Osteocyte (in vitro differentiated cells): ENCODE measurements at places on chromosomes 11 and 22. TPM values are rescaled to one million over a fixed set of nuclear protein-coding genes. Genes with fewer than 3 reads are reported as not detected.
A peak's percentile ranks its signal among the peaks of the same experiment; 100 is the strongest.

GRCh38 chr11:133409799-133410198 is 122.5 kb downstream of the OPCML start:
- no peak overlapping the region for H3K4me3 ChIP-seq
- no peak overlapping the region for H3K27ac ChIP-seq
- no peaks in the 10 kb centered on the region for H3K27me3 ChIP-seq
- no peaks in the 10 kb centered on the region for H3K36me3 ChIP-seq

The MORC2 gene
- total RNA-seq, result 26.9 and 29.1 TPM in 2 replicates

The CCDC82 gene
- 20.8 and 22.2 TPM in 2 replicates for total RNA-seq

GRCh38 chr11:64865286-64866172 is 12.9 kb downstream of the EHD1 start:
- no peak for DNase-seq
- peaks cover 3% of the 10 kb centered on the region for H3K36me3 ChIP-seq
- H3K4me1 ChIP-seq, result peaks cover 69% of the 10 kb centered on the region
- no peak overlapping the region for H3K4me3 ChIP-seq

DNA sequence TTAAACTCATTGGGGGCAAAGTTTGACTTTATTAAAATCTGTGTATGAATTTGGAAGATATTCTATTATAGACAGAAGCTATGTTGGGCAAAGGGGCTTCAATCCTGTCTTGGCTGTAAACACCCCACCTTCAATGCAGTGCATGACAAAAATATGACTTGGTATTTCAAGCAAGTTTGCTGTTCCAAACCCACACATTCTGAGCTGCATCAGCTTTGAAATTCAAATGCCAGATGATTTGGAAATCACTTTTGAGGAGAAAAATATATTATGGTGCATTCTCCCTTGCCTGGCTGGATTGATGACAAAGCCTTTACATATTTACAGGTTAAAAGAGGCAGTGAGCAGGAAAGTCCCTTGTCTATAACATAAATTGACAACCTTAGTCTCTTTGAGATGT is 760.0 kb downstream of the NELL1 start:
- no peak overlapping the region for H3K27ac ChIP-seq
- H3K36me3 ChIP-seq, result no peaks in the 10 kb centered on the region
- no peak overlapping the region for H3K4me3 ChIP-seq
- no peak for DNase-seq
- no peaks in the 10 kb centered on the region for H3K4me1 ChIP-seq

DNA sequence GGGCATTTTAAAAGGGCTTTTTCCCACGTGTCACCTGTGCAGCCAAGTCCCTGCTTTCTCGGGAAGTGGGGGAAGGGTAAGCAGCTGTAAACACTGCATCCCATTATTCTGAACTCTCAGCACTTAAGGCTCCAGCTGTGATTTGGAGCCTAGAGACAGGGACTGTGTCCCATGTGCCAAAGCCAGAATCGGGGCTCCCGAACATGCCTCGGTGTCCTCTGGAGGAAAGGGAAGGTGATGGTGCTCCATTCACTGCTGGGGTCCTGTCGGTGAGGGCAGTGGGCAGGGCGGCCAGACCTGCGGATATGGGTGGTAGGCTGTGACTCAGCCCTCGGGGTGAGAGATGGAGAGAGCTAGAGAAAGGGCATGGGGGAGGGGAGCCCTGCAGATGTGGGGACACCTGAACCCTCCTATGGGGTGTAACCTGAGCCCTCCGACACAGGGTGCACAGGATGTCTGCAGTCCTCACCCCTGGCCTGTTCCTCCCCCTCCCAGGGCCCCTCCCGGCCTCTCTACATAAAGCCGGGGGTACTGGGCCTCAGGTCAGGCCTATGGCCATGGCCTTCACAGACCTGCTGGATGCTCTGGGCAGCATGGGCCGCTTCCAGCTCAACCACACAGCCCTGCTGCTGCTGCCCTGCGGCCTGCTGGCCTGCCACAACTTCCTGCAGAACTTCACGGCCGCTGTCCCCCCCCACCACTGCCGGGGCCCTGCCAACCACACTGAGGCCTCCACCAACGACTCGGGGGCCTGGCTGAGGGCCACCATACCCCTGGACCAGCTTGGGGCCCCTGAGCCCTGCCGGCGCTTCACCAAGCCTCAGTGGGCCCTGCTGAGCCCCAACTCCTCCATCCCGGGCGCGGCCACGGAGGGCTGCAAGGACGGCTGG is 31.8 kb downstream of the CAPN1 start:
- no peaks in the 10 kb centered on the region for H3K27me3 ChIP-seq
- no peak for DNase-seq
- peaks cover 10% of the 10 kb centered on the region for H3K36me3 ChIP-seq
- no peak overlapping the region for H3K4me3 ChIP-seq
- no peak overlapping the region for H3K27ac ChIP-seq
- peaks cover 3% of the 10 kb centered on the region for H3K4me1 ChIP-seq

GRCh38 chr11:11036185-11036847 is 178.5 kb upstream of the ZBED5 start:
- H3K4me3 ChIP-seq, result no peak overlapping the region
- no peaks in the 10 kb centered on the region for H3K36me3 ChIP-seq
- no peak for DNase-seq
- peaks cover 4% of the 10 kb centered on the region for H3K27me3 ChIP-seq

The RTN4RL2 gene
- total RNA-seq, result 0.81 and 0.84 TPM in 2 replicates

DNA sequence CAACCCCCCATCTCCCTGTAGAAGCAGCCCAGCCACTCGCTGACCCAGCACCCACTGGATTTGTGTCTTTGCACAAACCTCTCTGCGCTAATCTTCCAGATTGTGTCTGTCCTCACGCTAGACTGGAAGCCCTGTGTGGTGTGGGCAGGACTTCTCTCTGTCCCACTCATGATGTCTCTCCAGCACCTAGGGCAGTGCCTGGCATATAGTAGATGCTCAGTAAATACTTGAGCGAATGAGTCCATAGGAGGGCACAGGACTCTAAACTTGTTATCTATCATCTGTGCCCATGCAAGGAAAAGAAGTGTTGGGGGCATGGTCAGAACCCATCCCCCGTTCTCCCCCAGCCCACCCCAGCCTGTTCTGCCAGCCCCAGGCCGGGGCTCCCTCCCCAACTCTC is 22.9 kb downstream of the RPL3 start:
- peak overlapping the region; percentile 97 for H3K27ac ChIP-seq
- no peak overlapping the region for H3K4me3 ChIP-seq
- H3K27me3 ChIP-seq, result no peaks in the 10 kb centered on the region
- peaks cover 90% of the 10 kb centered on the region for H3K4me1 ChIP-seq
- no peak for DNase-seq

The MPPED2 gene
- not detected in 2 replicates for total RNA-seq

- H3K36me3 ChIP-seq, result no peaks in the 10 kb centered on the region
- no peak overlapping the region for H3K27ac ChIP-seq
- peaks cover 1% of the 10 kb centered on the region for H3K4me1 ChIP-seq
- no peak for DNase-seq
- H3K27me3 ChIP-seq, result no peaks in the 10 kb centered on the region
Observed at GRCh38 chr22:46415776-46416519, 80.4 kb downstream of the TRMU start.

The DDX25 gene
- total RNA-seq, result not detected in 2 replicates

DNA sequence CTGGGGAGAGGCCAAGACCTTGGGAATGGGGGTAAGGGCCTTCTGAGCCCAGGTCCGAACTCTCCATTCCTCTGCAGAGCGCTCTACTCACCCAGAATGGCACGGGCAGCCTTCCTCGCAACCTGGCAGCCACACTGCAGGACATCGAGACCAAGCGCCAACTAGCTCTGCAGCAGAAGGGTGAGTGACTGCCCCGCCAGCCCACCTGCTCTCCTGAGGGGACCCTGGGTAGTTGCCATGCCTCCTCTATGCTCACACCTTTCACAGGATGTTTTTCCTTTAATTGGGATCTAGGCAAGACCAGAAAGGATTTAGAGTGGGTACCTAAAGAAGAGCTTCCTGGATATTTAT is 35.5 kb downstream of the TREH start:
- no peaks in the 10 kb centered on the region for H3K27me3 ChIP-seq
- H3K27ac ChIP-seq, result no peak overlapping the region
- H3K4me3 ChIP-seq, result no peak overlapping the region
- no peaks in the 10 kb centered on the region for H3K4me1 ChIP-seq
- H3K36me3 ChIP-seq, result peaks cover 47% of the 10 kb centered on the region
- no peak for DNase-seq

The POTEH gene
- not detected in 2 replicates for total RNA-seq

GRCh38 chr11:102610200-102610599 is 14.9 kb downstream of the MMP20 start:
- H3K4me1 ChIP-seq, result no peaks in the 10 kb centered on the region
- no peaks in the 10 kb centered on the region for H3K36me3 ChIP-seq
- H3K27ac ChIP-seq, result no peak overlapping the region
- no peak overlapping the region for H3K4me3 ChIP-seq
- H3K27me3 ChIP-seq, result no peaks in the 10 kb centered on the region
- DNase-seq, result no peak

- H3K4me3 ChIP-seq, result no peak overlapping the region
- peaks cover 17% of the 10 kb centered on the region for H3K27me3 ChIP-seq
- DNase-seq, result peak; percentile 89
- H3K4me1 ChIP-seq, result peaks cover 1% of the 10 kb centered on the region
- no peaks in the 10 kb centered on the region for H3K36me3 ChIP-seq
- H3K27ac ChIP-seq, result no peak overlapping the region
Observed at GRCh38 chr11:61187505-61188130, 15.7 kb upstream of the PGA3 start.

The ANKRD13D gene
- 54.3 and 56.2 TPM in 2 replicates for total RNA-seq

DNA sequence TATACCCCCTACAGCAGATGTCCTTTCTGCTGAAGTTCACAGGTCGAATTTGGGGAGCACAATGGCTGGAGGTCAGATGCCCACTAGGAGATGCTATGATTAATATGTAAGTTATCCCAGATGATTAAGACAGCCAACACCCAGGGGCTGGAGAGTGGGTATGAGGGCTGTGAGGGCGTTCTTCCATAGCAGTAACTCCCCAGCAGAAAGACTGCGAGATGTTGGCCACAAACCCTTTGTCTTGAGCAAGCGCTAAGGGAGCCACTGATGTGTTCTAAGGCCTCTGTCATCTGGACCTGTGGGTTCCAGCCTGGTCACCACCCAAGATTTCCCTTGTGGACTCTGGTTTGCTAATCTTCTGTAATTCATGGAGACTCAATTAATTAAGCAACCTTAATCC is 77.6 kb downstream of the BMAL1 start:
- H3K4me1 ChIP-seq, result peaks cover 21% of the 10 kb centered on the region
- no peak overlapping the region for H3K27ac ChIP-seq
- no peak for DNase-seq
- no peak overlapping the region for H3K4me3 ChIP-seq
- H3K36me3 ChIP-seq, result peaks cover 22% of the 10 kb centered on the region
- no peaks in the 10 kb centered on the region for H3K27me3 ChIP-seq

The ADM2 gene
- 20.6 and 21.1 TPM in 2 replicates for total RNA-seq

GRCh38 chr22:38031491-38031890 is 25.7 kb upstream of the PICK1 start:
- peaks cover 18% of the 10 kb centered on the region for H3K4me1 ChIP-seq
- no peak overlapping the region for H3K27ac ChIP-seq
- H3K27me3 ChIP-seq, result peaks cover 4% of the 10 kb centered on the region
- no peak overlapping the region for H3K4me3 ChIP-seq
- no peak for DNase-seq
